Breast epithelium (tissue), 4 donors: ENCODE measurements at places on chromosomes 16 and 17. TPM values are rescaled to one million over a fixed set of nuclear protein-coding genes. Genes with fewer than 3 reads are reported as not detected.

DNA sequence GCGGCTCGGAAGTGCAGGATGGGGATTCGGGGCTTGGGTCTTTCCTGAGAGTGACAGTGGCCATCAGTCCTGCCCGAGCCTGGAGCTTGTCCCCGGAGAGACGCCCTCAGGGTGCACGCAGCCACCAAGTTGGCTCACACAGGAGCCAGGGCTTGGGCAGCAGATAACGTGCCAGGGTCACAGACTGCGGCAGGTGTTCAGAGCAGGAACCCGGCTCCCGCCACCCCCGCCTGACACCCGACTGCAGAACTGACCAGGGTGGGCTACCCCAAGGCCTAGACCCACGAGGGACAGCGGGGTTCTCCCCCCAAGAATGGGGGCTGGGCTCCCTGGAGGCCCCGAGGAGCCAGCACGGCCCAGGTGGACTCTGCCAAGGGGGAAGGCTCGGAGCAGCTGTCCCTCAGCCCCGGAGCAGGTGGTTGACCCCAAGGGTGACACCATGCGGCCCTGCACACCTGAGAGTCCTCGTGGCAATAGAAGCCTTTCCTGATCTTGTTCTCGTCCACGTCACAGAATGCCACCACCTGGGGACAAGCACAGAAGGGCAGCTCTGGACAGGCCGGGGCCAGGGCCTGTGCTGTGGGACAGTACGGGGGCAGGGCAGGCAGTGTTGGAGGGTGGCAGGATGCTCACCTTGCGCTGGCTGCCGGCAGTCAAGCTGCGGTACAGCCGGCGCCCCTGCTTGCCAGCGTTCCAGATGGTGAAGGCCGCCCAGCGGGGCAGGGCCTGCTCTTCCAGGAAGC, 117.1 kb upstream of the ZNF750 start:
- DNase-seq: no peak
- H3K27me3 ChIP-seq: no peaks in the 10 kb centered on the region
- H3K4me1 ChIP-seq: no peaks in the 10 kb centered on the region
- H3K36me3 ChIP-seq: no peaks in the 10 kb centered on the region
- no peak overlapping the region for H3K27ac ChIP-seq
- no peak overlapping the region for H3K4me3 ChIP-seq

- no peak overlapping the region for H3K4me3 ChIP-seq
- H3K36me3 ChIP-seq: no peaks in the 10 kb centered on the region
- no peaks in the 10 kb centered on the region for H3K4me1 ChIP-seq
- H3K27me3 ChIP-seq: no peaks in the 10 kb centered on the region
Observed at GRCh38 chr16:6193718-6194117, 1096.1 kb upstream of the EEF2KMT start.

- no peak overlapping the region for H3K27ac ChIP-seq
- no peaks in the 10 kb centered on the region for H3K4me1 ChIP-seq
- no peaks in the 10 kb centered on the region for H3K27me3 ChIP-seq
- H3K4me3 ChIP-seq: no peak overlapping the region
- no peak for DNase-seq
Observed at GRCh38 chr17:61524319-61524718, 66.7 kb downstream of the NACA2 start.

- H3K4me3 ChIP-seq: no peak overlapping the region
- DNase-seq: peak; percentile 82
- H3K27me3 ChIP-seq: no peaks in the 10 kb centered on the region
- H3K4me1 ChIP-seq: peaks cover 4% of the 10 kb centered on the region
Observed at GRCh38 chr16:9123871-9124270, 32.4 kb downstream of the HAPSTR1 start.

DNA sequence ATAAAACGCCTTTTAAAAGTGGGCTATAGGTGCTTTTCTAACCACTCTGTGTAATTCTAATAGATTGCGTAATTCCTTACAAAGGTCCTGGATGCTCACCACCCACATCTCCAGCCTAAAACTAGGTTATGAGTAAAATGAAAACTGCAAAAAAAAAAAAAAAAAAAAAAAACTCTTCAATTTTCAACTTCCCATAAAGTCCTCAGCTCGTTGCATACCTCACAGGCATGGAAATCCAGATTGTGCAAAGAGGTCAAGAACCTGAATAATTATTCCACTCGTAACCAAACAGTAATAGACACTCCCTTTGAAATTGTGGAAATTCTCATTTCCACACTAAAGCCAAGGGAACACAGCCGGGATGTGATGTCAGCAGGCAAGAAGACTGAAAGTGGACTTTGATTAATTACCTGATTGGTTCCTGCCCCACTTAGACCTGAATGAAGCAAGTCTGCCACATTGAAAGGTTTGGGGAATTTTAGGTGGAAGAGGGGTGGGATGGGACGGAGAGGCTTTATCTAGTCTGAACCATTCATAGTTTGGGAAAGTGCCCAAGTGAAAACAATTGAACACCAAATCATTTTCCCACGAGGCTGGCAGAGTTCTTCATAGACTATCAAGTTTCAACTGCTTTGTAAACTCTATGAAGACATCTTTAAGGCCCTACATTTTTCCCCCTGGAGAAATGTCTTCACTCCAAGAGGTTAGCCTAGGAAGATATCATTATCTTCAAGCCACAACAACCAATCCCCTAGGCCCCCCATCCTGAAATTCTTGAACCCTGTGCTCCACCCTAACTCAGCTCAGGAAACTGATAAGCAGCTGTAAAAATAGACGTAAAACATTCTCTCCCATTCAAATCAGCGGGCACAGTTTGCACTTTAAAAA, 49.1 kb upstream of the TANC2 start:
- no peaks in the 10 kb centered on the region for H3K27me3 ChIP-seq
- no peak for DNase-seq
- H3K4me3 ChIP-seq: no peak overlapping the region
- H3K4me1 ChIP-seq: no peaks in the 10 kb centered on the region
- H3K36me3 ChIP-seq: no peaks in the 10 kb centered on the region

DNA sequence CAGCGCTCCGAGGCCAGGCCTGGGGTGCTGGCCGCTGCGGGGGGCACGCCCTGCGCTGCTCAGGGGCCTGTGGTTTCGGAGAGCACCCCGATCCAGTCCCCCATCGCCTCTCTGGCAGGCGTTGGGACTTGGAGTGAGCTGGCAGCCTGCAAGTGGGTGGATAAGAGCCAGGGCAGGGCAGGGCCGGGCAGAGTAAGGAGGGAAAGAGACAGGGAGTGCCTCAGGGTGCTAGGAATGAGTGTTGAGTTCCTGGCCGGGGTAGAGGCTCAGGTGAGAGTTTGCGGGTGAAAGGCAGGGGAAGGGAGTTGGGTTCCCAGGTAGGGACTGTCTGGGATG, 1.3 kb downstream of the CDH13 start:
- DNase-seq: no peak
- H3K36me3 ChIP-seq: no peaks in the 10 kb centered on the region
- peaks cover 46% of the 10 kb centered on the region for H3K27me3 ChIP-seq
- H3K4me3 ChIP-seq: peak overlapping the region; percentile 53
- no peaks in the 10 kb centered on the region for H3K4me1 ChIP-seq

DNA sequence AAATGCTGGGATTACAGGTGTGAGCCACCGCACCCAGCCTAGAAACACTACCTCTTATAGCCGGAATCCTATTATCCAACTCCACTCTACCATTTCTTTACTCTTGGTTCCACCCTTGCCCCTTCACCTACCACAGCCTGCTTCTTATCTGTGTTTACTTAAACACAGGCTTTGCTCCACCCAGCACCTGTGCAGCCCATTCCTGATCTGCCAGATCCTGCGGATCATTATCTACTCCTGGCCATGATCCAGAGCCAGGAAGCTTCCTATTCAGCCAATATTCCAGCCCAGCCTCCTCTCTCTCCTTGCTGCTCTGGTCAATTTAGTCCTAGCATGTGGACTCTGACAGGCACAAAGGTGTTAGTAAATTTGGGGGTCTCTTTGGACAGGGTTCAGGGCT, 98.8 kb upstream of the MED13 start:
- no peak overlapping the region for H3K4me3 ChIP-seq
- H3K36me3 ChIP-seq: no peaks in the 10 kb centered on the region
- no peaks in the 10 kb centered on the region for H3K27me3 ChIP-seq

DNA sequence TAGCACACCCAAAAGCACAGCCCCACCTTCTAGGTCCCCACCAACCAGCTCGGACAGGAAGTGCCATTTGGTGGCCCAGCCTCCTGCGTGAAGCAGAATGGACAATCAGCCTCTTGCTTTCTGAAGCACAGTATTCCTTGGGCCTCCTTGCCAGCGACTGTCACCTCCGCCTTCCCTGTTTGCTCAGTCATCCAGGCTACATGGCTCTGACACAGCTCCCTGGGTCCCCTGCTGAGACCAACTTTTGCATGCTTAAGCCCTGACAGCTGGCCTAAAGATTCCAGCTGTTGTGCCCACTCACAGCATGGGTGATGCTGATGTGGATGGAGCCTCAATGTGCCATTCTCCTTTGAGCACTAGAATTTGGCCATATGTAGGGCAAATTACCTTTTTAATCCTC, 4.5 kb upstream of the CACNG5 start:
- no peak overlapping the region for H3K27ac ChIP-seq
- H3K4me1 ChIP-seq: no peaks in the 10 kb centered on the region
- H3K27me3 ChIP-seq: no peaks in the 10 kb centered on the region

DNA sequence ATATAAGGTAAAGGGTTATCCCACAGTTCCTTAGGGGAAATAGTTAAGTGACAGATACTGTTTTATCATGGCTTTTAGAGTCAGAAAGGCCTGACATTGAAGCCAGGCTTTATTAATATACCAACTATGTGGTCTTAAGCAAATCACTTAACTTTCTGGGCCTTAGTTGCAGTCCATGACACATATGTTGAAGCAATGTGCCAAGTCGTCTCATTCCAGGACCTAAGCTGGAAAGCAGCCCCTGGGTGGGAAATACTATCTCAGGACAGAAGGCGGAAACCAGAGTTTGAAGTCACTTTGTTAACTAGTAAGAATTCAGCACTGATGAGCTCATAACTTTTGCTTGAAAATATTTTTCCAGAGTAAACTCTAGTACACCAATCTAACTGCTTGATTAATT, 80.0 kb downstream of the USP32 start:
- no peaks in the 10 kb centered on the region for H3K27me3 ChIP-seq
- no peaks in the 10 kb centered on the region for H3K4me1 ChIP-seq
- H3K27ac ChIP-seq: peak overlapping the region; percentile 19
- no peak overlapping the region for H3K4me3 ChIP-seq
- no peaks in the 10 kb centered on the region for H3K36me3 ChIP-seq

DNA sequence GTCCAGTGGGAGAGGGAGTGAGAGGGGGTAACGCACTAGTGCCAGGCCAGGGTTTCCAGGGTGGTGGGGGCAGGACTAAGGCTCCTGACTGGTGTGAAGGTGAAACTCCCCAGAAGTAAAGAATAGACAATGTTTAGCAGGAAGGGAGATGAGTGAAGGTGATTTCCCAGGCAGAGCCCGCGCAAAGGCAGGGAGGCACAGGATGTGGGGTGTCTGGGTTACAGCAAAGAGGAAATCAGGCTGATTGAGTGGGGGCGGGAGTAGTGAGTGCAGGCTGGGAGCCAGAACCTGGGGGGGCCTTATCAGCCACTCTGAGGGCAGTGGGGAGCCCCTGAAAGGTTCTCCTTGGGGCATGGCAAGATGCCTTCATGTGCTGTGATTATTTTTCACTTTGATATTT, 167.5 kb downstream of the UTP18 start:
- H3K27me3 ChIP-seq: no peaks in the 10 kb centered on the region
- no peak overlapping the region for H3K4me3 ChIP-seq
- no peaks in the 10 kb centered on the region for H3K36me3 ChIP-seq

DNA sequence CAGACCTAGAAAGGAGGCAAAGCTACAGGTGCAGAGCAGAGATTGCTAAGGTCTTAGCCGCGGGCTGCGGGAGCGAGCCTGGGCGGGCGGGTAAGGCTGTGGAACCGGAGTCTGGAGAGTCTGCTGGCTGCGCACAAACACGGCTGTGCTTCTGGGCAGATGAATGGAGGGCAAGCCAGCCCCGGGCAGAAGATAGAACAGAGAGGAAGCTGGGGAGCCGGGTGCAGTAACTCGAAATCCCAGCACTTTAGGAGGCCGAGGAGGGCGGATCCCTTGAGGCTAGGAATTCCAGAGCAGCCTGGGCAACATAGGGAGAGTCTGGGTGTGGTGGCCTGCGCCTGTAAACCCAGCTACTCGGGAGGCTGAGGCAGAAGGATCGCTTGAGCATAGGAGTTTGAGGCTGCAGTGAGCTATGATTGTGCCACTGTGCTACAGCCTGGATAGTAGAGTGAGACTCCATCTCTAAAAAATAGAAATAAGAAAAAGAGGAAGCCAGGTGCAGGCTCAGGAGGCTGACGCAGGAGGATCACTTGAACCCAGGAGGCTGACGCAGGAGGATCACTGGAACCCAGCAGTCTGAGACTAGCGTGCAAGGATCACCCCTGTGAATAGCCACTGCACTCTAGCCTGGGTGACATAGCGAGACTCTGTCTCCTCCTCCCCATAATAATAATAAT, 56.3 kb downstream of the PITPNC1 start:
- H3K27me3 ChIP-seq: no peaks in the 10 kb centered on the region
- no peak overlapping the region for H3K27ac ChIP-seq
- DNase-seq: no peak
- no peaks in the 10 kb centered on the region for H3K4me1 ChIP-seq

DNA sequence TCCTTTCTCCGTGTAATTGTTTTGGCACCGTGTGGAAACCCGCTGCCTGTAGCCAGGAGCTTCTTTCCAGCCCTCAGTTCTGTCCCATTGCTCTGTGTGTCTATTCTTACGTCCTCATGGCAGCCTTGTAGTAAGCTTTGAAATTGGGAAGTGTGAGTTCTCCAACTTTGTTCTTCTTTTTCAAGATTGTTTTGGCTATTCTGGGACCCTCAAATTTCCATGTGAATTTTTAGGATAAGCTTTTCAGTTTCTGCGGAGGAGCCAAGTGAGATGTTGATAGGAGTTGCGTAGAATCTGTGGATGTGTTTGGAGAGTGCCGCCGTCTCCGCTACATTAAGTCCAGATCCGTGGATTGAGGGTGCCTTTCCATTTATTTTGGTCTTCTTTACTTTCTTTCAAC, 15.2 kb downstream of the CHMP6 start:
- H3K27me3 ChIP-seq: peaks cover 6% of the 10 kb centered on the region
- peaks cover 11% of the 10 kb centered on the region for H3K4me1 ChIP-seq
- H3K36me3 ChIP-seq: no peaks in the 10 kb centered on the region
- no peak overlapping the region for H3K4me3 ChIP-seq
- no peak overlapping the region for H3K27ac ChIP-seq

- DNase-seq: no peak
- H3K4me1 ChIP-seq: no peaks in the 10 kb centered on the region
- H3K27me3 ChIP-seq: no peaks in the 10 kb centered on the region
- H3K36me3 ChIP-seq: no peaks in the 10 kb centered on the region
- no peak overlapping the region for H3K4me3 ChIP-seq
Observed at GRCh38 chr16:31000671-31001382, 9.6 kb downstream of the STX1B start.

GRCh38 chr16:12188061-12188934, 211.8 kb downstream of the SNX29 start:
- DNase-seq: no peak
- no peak overlapping the region for H3K4me3 ChIP-seq

DNA sequence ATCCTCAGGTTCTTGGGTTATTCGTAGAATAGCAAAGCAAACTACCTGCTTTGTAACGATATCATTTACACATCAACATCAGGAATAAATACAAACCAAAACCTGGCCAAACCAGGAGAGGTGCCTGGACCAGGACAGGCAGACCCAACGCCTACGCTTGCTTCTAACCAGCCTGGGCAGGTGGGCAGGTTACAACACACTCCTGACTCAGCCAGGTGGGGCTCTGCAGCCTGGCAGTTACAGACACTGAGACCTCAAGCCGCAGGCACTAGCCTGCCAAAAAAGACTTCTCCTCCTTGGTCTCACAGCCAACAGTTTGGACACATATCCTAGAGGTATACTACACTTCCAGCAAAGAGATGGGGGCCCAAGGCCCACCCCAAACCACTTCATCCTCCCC, 14.0 kb downstream of the ANKRD11 start:
- H3K27ac ChIP-seq: peak overlapping the region; percentile 10
- H3K36me3 ChIP-seq: no peaks in the 10 kb centered on the region
- peaks cover 4% of the 10 kb centered on the region for H3K4me1 ChIP-seq
- H3K4me3 ChIP-seq: no peak overlapping the region
- no peak for DNase-seq

CCL14 gene
- 31.5 TPM for total RNA-seq

CCDC144A gene
- total RNA-seq: 20.6 TPM

PTGES3L gene
- 0.66 TPM for total RNA-seq

NEUROD2 gene
- not detected for total RNA-seq

NGFR gene
- 3.4 TPM for total RNA-seq

TBC1D3G gene
- not detected for total RNA-seq
